ENCODE measurements at places on chromosomes 12 and 14. TPM values are rescaled to one million over a fixed set of nuclear protein-coding genes. Genes with fewer than 3 reads are reported as not detected.

GRCh38 chr12:12507121-12507520 is 55.5 kb downstream of the DUSP16 start:
- DNase-seq: no peak

RTN1 gene
- 7.9 TPM for total RNA-seq

DNAJC22 gene
- total RNA-seq: 12.6 TPM

PPP1CC gene
- 212 TPM for total RNA-seq

GRCh38 chr12:48061938-48062719 is 43.8 kb downstream of the SENP1 start:
- DNase-seq: no peak

- no peak for DNase-seq
Measured at GRCh38 chr12:102454808-102455760, 25.3 kb downstream of the IGF1 start.

Data from A172 (cell line).